ENCODE measurements at places on chromosomes 16 and 17.

DNA sequence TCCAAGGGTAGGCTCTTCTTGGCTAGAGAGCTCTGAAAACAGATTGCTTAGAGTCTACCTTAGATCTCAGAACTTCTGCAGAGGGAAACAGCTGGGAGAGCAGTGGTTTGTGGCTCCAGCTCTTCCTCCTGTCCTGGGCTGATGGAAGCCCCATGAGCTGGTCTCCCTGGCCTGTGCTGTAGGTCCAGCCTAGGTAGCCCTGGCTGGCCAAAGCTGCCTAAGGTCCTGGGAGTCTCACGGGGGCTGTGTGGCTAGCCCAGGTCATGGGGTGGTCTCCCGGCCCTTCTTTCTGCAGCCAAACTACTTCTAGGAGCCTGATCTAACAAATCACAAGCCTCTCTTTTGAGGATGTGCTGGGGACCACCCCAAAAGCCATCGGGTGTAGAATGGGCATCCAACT, 75.7 kb downstream of the MPRIP start:
- no peak for DNase-seq

DNA sequence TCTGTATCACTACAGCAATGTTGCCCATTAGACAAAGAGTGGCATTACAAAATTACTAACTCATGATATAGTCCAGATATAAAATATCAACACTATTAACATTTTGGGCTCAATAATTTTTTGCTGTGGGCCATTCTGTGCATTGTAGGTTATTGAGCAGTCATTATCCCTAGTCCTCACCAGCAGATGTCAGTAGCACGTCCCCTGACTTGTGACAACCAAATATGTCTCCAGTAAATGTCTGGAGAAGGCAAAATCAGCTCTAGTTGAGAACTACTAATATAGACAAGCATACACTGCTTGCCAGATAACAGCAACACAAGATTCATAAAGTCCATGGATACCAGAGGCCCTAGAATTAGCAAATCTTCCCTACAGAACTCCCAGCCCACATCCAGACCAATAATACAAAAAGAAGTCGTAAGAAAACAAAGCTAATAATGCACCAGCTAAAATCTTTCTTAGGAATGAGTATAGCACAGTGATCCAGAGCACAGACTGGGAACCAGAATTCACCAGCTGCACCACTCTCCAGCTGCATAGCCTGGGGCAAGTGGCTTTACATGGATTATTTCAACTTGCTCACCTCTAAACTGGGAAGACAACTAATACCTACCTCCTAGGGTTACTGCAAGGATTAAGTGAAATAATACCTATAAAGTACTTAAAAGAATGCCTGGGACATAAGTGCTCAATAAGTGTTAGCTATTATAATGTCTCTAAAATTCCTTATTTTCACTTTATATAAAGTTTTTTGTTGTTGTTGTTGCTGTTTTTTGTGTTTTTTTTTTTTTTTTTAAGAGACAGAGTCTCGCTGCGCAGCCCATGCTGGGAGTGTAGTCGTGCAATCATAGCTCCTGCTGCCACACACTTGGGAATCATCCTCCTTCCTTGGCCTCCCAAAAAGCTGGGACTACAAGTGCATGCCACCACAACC, 23.7 kb downstream of the HELZ start:
- no peak for DNase-seq

GRCh38 chr17:78672005-78672404, 94.8 kb upstream of the DNAH17 start:
- no peak for DNase-seq

DNA sequence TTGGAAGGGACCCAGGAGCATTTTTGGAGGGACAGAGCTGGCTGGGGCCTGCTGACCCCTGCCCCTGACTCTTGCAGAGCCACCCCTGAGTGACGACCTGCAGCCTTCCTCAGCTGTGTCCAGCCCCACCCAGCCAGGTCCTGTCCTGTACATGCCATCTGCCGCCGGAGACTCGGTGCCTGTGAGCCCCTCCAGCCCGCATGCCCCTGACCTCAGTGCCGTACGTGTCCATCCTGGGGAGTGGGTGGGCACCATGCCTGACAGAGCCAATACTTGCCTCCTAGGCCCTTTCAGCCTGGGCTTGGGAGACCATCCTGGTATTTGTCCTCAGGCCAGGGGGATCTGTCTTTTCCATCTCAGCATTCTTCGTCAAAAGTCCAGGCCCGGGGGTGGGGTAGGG, 27.5 kb downstream of the UNC13D start:
- DNase-seq = no peak

- DNase-seq = no peak
Measured at GRCh38 chr16:47017636-47018035, 44.2 kb upstream of the DNAJA2 start.

DNA sequence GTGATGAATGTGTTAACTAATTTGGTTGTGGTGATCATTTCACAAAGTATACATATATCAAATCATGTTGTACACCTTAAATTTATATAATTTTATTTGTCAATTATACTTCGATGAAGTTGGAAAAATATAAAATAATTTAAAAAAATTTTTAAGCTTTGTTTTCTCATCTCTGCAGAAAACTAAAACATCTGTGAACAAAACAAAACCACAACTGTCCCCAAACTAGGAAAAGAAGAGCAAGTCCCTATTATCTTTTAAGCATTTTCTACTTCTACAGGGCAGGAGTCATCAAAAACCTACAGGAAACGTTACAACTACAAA, 6.5 kb downstream of the HSDL1 start:
- no peak for DNase-seq

DNA sequence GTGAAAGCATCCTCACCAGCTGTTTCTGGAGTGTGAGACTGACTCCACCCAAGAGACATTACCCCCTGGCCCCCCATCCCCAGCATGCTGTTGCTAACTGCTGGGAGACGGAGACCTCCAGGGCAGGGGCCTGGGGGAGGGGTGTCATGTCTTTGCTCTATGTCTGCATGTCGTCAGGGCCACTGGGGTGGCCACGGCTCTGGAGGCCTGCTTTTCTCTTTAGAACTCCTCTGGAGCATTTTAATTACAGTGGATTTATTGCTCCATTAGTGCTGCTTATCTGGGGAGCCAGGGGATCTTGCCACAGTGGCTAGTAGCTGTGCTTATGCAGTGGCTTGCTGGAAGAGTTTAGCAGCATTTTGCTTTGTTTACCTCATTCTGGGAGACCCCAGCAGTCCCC, 32.3 kb downstream of the CLEC16A start:
- no peak for DNase-seq

- DNase-seq = peak; percentile 8
Measured at GRCh38 chr16:1645914-1646525, 32.1 kb upstream of the JPT2 start.

- no peak for DNase-seq
Measured at GRCh38 chr16:56349086-56349415, 76.3 kb downstream of the AMFR start.

GRCh38 chr17:57578608-57579225, 166.4 kb downstream of the CCDC182 start:
- no peak for DNase-seq

Measured in activated CD8-positive, alpha-beta memory T cell treated with anti-CD3 and anti-CD28 coated beads for 1 hour (primary cell).